Effector memory CD8-positive, alpha-beta T cell (primary cell): ENCODE measurements at places on chromosomes 11 and 22.

- DNase-seq: no peak
Measured at GRCh38 chr11:128786507-128786906, 80.6 kb downstream of the KCNJ1 start.

DNA sequence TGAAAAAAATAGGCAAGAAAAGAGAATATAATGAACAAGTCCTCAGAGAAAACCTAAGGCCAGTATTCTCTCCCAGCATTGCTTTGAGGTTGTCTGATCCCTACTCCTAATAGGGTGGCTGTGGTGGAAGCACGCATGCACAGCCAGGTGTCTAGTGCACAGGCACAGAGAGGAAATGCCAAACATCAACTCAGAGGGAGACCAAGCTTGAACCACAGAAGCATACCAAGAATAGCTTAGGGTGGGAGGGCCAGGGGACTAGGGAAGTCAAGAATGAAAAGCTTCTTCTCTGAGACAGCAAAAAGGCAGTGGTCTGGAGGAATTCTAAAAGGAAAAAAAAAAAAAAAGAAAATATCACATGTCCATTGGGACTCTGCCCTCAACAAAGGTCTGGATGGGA lies 244.1 kb upstream of the API5 start:
- no peak for DNase-seq

- no peak for DNase-seq
Measured at GRCh38 chr11:35552616-35553015, 27.2 kb upstream of the PAMR1 start.

GRCh38 chr11:128336203-128336602 lies 251.2 kb downstream of the ETS1 start:
- no peak for DNase-seq

- no peak for DNase-seq
Measured at GRCh38 chr22:43622886-43623285, 189.2 kb downstream of the EFCAB6 start.

- no peak for DNase-seq
Measured at GRCh38 chr11:128509621-128510389, 77.6 kb downstream of the ETS1 start.

GRCh38 chr11:85643191-85643614 lies 4.6 kb upstream of the TMEM126A start:
- DNase-seq: no peak

- DNase-seq: no peak
Measured at GRCh38 chr11:69630424-69630823, 10.5 kb upstream of the CCND1 start.

- no peak for DNase-seq
Measured at GRCh38 chr22:33888821-33889220, 31.5 kb downstream of the LARGE1 start.
